ENCODE measurements at places on chromosomes 7 and 10.

GRCh38 chr10:86472061-86472460, 49.5 kb downstream of the WAPL start:
- no peak for DNase-seq

GRCh38 chr10:106609470-106610266, 554.8 kb downstream of the SORCS1 start:
- DNase-seq = peak; percentile 6

DNA sequence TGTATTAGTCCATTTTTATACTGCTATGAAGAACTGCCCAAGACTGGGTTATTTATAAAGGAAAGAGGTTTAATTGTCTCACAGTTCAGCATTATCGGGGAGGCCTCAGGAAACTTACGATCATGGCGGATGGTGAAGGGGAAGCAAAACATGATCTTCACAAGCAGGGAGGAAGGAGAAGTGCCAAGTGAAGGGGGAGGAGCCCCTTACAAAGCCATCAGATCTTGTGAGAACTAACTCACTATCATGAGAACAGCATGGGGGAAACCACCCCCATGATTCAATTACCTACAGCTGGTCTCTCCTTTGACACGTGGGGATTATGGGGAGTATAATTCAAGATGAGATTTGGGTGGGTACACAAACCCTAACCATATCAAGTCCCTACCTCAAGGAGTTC, 85.4 kb downstream of the JAZF1 start:
- DNase-seq = peak; percentile 2

DNA sequence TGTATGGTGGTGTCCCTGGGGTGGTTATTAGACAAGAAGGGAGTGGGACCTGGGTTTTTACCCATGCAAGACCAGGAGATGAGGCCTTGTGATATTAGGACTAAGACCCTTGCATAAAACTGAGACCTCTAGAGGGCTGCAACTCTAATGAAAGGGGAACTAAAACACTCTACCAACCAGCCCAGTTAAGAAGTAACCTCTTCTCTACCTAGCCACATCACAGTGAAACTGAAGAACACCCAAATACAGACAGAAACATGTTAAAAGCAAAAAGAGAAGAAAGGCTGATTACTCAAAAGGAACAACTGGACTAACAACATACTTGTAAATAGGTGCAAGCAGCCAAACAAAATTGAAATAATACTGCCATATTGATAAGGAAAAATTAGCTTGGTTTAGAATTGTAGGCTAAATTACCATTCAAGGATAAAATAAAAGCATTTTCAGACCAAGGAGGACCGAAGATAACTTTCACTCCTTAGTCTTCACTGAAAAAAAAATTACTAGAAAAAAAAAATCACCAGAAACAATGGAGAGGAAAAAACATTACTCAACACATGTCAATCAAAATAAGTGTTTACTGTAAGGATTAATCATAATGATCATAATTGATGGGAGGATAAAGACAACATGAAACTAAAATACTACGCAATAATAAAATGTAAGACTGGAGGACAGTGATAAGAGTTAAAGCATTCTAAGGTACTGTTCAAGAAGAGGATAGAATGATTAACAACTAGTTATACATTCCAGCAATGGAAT, 27.6 kb downstream of the ERLIN1 start:
- peak; percentile 30 for DNase-seq

GRCh38 chr7:2004841-2005725, 227.7 kb downstream of the MAD1L1 start:
- DNase-seq = no peak

DNA sequence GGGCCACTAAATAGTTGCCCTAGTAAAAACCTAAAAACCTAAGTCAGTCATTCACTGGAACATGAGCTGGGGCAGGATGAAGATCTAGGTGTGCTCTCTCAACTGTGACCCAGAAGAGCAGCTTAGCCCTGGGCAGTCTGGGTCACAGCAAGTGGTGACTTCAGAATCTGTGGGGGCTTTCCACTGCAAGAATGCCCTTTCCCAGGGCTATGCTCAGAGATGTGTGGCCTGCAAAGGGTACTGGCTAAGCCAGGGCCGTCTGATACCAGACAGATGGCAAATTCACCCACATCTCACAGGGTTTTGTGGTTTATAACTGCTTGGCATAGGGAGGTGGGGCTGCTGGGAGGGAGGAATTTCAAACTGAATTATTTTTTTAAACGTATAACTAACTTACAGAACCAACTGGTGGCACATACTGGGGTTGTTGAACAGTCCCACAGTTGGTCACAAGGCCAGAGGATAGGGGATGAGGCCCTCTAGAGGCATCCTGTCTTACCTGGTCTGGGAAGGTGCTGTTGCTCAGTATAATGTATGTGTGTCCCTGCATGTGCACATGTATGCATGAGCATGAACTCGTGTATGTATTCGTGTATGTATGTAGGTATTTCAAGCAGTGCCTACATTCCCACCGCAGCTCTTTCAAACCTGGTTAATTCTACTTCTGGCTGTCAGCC, 63.2 kb downstream of the PRPF18 start:
- DNase-seq = no peak

DNA sequence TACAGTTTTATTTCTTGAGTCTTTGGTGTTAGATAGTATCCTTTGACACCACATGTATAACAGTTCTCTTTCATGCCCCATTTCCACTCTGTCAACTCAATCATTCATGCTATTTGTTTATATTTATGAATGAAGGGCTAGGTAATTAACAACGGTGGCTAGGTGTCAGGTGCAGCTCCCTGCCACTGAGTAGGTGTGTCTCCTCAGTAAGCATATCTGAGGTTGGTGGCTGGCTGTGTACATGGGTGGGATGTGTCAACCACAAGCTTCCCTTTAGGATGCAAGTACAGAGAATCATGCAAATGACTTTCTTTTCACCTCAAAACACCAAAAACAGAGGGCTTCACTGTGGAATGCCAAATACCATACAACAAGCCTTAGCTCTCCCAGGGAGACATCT, 83.4 kb downstream of the ZNF365 start:
- DNase-seq = no peak

DNA sequence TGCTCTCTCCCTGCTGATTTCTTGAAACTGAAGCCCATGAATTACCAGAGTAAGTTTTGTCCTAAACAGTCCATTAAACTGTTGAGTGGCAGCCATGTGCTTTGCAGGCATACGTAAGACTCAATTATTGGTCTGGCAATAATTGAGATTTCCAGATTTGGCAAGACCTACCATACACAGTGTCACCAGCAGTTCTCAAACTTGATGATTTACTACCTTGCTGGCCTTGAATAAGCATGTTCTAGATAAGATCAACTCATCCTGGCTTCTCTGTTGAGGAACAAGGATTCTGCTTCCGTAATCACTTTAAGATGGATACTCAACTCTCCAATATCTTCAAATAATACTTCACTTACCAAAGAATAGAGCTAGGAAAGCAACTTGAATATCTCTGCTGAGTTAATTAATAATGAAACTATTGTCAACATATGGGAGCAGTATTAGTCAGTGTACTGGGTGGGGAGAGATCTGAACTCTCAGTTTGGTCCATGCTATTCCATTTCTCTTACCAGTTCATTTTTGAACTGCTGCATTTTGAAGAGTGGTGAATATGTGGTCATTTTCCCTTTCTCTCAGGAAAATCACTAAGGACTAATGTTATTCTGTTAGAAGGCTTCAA, 181.4 kb downstream of the IPMK start:
- no peak for DNase-seq

DNA sequence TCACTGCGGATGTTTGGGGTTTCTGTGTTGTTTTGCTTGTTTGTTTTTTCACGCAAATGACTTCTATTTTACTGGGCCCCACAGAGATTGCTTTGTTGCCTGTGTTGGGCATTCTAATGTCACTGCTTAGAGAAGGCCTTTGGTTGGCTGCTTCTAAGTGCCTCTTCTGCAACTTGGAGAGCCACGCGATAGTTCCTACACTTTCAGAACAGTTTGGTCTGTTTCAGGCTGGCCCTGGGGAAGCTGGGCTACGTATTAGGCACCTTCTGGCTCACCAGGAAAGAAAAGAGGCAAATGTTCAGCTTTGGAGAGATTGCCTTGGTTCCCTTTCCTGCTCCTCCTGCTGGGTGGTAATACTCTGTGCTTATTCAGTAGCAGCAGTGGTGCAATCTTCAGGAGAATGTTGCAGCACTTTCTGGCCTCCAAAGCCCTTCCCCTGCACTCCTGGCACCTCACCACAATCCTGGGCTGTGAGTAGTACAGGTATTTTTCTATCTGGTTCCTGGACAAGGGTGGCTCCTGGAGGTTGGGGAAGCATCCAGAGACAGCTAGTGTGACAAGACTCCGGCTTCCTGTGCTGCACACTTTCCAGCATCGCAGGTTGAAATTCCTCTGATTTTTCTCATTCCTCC, 1.2 kb downstream of the ANTXRL start:
- no peak for DNase-seq

GRCh38 chr7:44563171-44563679, 10.5 kb downstream of the DDX56 start:
- DNase-seq = no peak

- DNase-seq = no peak
Measured at GRCh38 chr10:121800146-121800545, 127.7 kb downstream of the ATE1 start.

GRCh38 chr10:66353422-66353821, 572.4 kb upstream of the LRRTM3 start:
- DNase-seq = no peak

DNA sequence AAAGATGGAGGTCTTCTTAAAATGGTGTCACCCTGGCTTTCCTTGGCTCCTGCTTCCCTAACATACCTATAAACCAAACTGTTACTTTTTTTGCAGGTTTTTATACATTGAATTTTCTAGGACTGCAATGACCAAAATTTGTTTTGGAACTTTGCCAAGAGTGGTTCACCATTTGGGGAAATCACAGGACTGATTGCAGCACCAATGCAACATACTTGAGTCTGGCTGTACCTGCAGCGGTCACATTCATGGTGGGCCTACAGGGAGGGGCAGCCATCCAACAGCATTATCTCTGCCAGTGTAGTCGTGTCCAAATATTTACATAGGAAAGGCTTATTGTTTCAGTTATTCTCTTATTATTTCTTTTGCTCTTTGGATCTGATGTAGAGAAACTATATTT, 69.0 kb downstream of the HACD1 start:
- no peak for DNase-seq

GRCh38 chr10:90751107-90751997, 106.5 kb downstream of the HTR7 start:
- no peak for DNase-seq

- no peak for DNase-seq
Measured at GRCh38 chr10:123514996-123515395, 151.2 kb upstream of the GPR26 start.

DNA sequence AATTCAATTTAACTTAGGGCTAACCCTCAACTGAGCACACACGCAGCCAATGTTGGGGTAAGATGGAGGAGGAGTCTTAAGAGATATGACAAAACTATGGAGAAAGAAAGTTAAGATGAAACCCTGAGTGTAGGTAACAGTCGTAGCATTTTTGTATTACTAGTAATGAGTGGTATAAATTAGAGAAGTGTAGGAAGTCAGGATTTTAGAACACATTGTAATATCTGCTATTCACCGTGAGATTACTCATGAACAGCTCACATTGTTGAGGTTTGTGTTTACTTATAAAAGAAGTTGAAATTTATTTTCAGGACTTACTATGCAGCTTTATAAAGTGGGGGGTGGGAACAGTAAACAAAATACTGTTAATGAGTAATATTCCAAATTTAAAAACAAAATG, 107.2 kb downstream of the ARHGAP21 start:
- no peak for DNase-seq

DNA sequence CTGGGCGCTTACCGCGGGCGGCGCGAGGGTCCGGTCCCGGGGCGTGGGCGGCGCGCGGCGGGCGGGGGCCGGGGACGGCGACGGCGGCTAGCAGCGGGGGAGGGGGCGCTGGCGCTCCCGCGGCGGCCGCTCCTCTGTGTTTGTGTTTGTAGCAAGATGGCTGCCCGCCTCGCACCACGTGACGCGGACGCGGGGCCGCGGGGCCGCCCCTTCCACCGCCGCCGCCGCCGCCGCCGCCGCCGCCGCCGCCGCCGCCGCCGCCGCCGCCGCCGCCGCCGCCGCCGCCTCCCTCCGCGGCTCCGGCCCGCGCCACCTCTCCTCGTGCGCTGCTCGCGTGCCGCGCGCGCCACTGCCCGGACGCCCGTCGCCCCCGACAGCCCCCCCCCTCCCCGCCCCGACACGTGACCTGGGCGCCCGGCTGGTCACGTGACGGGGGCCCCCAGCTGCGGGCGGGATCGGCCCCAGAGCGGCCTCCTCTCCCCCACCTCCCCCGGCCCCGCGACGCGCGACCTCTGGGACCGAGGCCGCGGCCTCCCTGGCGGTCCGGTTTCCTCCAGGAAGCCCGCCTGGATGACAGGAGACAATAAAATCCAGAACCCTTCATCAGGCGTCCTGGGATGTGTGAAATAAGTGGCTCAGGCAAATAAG, at the start of gene GIGYF1:
GIGYF1 (minus strand) TSS at position 153 of the 648 bp plus-strand sequence. CDS start 6,012 bp downstream, outside the sequence.
- peak; percentile 38 for DNase-seq

GRCh38 chr10:61663466-61663865, 737 bp downstream of the CABCOCO1 start:
- no peak for DNase-seq

- no peak for DNase-seq
Measured at GRCh38 chr7:134963036-134963435, 23.3 kb upstream of the AGBL3 start.

- DNase-seq = no peak
Measured at GRCh38 chr10:30738416-30738815, 108.9 kb upstream of the LYZL2 start.

DNA sequence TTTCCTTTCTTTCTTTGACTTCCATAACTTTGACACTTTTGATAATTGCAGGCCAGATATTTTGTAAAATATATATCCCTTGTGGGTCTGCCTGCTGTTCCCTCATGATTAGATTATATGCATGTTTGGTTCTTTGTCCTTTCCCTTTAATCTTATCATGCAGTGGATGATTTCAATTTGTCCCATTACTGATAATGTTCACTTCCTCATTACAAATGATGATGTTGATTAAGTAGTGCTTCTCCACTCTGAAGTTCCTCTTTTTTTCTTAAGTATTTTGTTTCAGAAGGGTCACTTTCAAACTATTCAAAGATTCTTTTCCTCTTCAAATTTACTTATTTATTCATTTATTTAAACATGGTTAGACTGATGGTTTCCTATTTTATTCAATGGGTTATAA, 898.1 kb downstream of the XPNPEP1 start:
- DNase-seq = peak; percentile 77

DNA sequence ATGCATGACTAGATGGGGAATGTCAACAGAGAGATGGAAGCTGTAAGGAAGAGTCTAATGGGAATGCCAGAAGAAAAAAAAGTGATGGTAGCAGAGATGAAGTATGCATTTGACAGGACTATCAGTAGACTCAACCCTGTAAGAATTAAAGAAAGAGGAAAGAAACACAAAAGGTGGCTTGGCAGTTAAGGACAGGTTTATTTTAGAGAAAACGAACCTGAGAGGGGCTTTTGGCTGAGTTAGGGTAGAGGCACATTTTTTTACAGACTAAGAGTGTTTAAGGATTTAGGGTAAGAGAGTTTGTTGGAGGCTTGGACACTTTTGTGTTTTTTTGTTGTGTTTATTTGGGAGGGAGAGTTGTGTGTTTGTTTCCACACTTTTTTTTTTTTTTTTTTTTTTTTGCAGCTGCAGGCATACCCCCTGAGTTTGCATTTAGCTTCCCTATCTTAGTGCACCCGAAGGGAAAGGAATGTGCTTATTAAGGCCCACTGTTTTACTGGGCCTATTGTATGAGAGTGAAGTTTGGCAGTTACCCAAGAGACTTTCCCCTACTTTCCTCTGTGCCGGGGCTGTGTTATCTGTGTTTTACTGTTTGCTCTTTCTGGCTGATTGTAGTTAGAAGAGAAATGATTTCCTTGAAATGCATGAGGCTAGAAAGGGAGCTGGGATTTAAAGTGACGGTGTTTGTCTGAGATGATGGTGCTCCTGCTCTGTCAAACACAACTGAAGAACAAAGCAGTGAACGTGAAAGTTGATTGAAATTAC, 32.0 kb downstream of the NPVF start:
- DNase-seq = no peak
